Erythroblast (primary cell): ENCODE measurements at places on chromosomes 3 and 15.

- no peak for DNase-seq
Measured at GRCh38 chr3:1600206-1600605, 498.5 kb upstream of the CNTN4 start.

- DNase-seq, result no peak
Measured at GRCh38 chr15:25527118-25527517, 88.3 kb upstream of the UBE3A start.

GRCh38 chr15:95557226-95558046 is 773.1 kb upstream of the NR2F2 start:
- no peak for DNase-seq

GRCh38 chr3:78918361-78919020 is 849.3 kb downstream of the ROBO1 start:
- DNase-seq, result no peak

GRCh38 chr3:39962581-39962980 is 153.2 kb downstream of the MYRIP start:
- no peak for DNase-seq

DNA sequence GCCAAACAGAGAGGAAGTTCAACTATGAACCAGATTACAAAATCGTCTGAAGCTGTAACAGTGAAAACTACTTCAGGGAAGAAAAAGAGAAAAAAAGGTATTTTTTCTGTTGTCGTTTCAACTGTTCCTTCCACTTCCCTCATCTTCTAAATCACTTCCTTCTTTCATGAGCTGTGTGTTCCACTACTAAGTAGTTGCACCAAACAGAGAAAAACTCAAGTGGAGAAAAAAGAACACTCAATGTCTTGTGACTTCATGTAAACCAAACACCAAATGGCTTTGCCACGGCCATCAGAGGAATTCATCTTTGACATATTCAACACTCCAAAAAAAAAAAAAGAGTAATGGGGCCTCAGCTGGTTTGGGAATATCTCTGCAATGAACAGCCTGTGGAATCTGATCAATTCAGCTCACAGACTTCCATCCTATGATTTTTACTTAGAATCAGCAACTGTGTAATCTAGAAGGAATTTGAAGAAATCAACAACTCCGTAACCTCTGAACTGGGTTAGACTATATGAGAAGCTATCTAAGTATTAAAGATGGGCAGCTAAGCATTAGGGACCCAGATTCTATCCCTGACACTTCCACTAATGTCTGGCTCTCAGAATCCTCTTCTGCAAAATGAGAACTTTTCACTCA is 47.5 kb upstream of the RNF7 start:
- no peak for DNase-seq

DNA sequence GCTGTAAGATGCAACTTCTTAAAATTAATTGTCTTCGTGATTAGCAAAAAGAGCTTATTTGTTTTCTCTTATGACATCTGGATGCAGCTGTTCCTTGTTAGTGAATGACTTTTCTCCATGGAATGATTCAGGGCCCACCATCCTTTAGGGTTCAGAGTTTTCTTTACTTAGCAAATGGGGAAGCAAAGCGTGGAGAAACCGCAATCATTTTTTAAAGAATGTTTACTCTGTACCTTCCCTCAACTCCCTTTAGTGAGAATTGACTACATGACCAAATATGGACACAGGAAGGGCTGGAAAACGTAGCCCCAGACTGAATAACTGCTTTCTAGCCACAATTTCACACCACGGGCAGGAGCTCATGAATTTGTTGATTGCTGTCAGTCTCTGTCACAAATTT is 130.1 kb downstream of the EDEM1 start:
- no peak for DNase-seq

DNA sequence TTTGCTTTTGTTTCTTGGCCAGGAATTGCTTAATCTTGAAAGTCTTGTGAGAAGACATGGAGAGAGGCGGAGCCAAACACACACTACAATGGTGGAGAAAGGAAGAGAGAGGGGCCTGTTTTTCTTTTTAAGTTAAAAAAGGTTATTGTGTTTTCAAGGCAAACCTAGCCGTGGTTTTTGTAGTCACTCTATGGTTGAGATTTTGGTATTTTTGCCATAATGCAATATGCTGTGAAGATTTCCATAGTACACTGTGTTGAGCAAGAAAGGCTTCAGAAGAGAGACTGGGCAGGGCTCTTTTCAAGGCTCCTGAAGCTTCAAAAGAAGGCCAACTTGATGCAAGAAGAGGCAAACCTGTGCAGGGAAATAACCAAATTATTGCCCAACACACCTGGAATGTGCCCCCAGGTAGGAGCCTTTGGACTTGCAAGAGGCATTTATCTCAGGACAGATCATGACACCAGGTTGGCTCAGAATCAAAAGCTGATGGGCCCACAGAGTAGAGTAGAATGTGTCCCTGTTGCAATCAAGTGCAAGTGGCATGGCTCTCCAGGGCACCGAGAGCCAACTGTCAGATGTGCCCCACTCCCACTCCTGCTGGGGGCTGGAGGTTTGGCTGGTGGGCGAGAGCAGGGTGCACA is 22.1 kb downstream of the AMOTL2 start:
- no peak for DNase-seq

- no peak for DNase-seq
Measured at GRCh38 chr15:72112116-72112515, 5.8 kb downstream of the MYO9A start.
